ENCODE measurements at places on chromosomes 13 and 19. TPM values are rescaled to one million over a fixed set of nuclear protein-coding genes. Genes with fewer than 3 reads are reported as not detected.

DNA sequence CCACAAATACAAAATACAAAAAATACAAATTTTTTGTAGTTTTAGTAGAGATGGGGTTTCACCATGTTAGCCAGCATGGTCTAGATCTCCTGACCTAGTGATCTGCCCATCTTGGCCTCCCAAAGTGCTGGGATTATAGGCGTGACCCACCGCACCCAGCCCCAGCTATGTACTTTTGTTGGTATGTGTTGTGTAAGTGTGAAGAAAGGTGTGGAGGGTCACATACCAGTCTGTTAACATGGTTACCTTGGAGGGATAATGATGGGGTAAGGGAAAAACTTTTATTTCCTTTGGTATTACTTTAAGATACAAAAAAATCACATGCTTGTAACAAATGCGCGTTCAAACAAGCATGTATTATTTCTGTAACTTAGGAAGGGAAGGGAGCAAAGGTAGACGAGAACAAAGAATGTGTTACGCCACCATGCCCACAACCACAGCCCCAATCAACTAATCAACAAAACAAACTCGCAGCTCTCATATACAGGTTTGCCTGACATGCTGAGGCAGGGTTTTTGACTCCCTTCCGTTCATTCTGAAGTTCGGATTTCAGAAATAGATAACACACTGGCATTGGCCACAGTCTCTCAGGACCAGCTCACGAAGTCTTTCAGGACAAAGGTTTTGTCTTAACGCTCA lies 13.5 kb upstream of the VWA8 start:
- DNase-seq, result no peak
- no peaks in the 10 kb centered on the region for H3K4me1 ChIP-seq
- H3K27ac ChIP-seq, result no peak overlapping the region
- no peaks in the 10 kb centered on the region for H3K36me3 ChIP-seq

GRCh38 chr13:97570442-97570841 lies 136.5 kb downstream of the RAP2A start:
- no peak overlapping the region for H3K27ac ChIP-seq
- no peak for DNase-seq
- no peaks in the 10 kb centered on the region for H3K27me3 ChIP-seq
- H3K4me1 ChIP-seq, result peaks cover 17% of the 10 kb centered on the region
- no peak overlapping the region for H3K4me3 ChIP-seq

DNA sequence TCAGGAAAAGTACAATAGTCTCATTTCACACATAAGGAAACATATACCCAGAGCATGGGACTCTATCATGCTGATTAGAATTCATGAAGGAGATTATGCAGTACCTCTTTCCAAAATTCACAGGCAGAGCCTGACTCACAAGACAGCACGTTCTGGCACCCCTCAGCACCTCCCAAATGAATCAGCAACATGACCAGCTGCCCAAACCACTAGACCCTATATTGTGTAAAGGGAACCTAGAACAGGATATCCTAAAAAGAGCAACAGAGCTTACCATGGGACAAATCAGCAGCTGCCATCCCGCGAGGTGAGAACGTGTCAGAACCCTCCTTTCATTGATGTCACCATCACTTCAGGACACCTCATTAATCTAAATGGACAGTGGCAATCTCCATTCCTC lies 2.5 kb downstream of the ZNF426 start:
- H3K36me3 ChIP-seq, result peaks cover 53% of the 10 kb centered on the region
- no peak overlapping the region for H3K27ac ChIP-seq
- no peak overlapping the region for H3K4me3 ChIP-seq
- H3K27me3 ChIP-seq, result no peaks in the 10 kb centered on the region

GRCh38 chr13:40515702-40516101 lies 150.7 kb downstream of the FOXO1 start:
- no peak overlapping the region for H3K27ac ChIP-seq
- H3K4me1 ChIP-seq, result peaks cover 4% of the 10 kb centered on the region
- H3K4me3 ChIP-seq, result no peak overlapping the region
- no peaks in the 10 kb centered on the region for H3K36me3 ChIP-seq
- no peaks in the 10 kb centered on the region for H3K27me3 ChIP-seq

- no peak overlapping the region for H3K4me3 ChIP-seq
- H3K27me3 ChIP-seq, result peaks cover 6% of the 10 kb centered on the region
- DNase-seq, result no peak
- no peaks in the 10 kb centered on the region for H3K4me1 ChIP-seq
- no peak overlapping the region for H3K27ac ChIP-seq
These were observed 68.2 kb downstream of the RASL11A start for GRCh38 chr13:27338816-27339215.

- no peak overlapping the region for H3K27ac ChIP-seq
- no peak overlapping the region for H3K4me3 ChIP-seq
- no peaks in the 10 kb centered on the region for H3K36me3 ChIP-seq
- no peak for DNase-seq
- H3K4me1 ChIP-seq, result peaks cover 14% of the 10 kb centered on the region
These were observed 798 bp upstream of the COX6B2 start for GRCh38 chr19:55355213-55355821.

DNA sequence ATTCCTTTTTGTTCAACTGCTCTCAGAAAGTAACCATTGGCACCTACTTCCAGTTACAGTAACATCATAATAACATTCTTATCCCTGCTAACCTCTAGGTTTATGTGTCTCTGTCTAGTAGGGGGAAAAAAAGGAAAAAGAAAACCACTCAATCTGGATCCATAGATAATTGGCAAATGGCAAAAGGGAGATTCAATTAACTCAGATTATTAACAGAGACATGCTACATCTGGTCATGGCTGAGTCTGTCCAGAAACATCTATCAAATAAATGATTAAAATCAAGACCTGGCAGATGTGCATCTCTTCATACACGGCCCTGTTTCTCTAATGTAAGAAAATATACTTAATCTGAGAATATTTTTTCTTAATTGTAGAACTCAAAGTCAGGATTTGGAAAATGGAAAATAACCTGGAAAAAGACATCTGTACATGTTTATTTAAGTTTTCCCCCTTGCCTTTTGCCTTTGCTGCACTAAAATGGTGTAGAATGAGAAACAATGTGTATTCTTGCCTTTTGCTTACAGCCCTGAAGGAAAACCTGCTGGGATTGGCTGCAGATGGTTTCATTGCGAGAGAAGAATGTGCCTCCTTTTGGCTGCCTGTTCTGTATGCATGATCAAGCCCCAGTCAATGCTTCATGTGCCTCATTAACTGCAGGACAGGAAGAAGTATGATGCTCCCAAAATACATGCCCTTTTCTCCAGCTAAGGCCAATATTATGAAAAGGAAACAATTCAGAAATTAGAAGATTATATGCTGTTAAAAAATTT lies 921.6 kb upstream of the PCDH20 start:
- H3K4me3 ChIP-seq, result no peak overlapping the region
- no peak for DNase-seq
- no peak overlapping the region for H3K27ac ChIP-seq
- H3K36me3 ChIP-seq, result no peaks in the 10 kb centered on the region
- H3K4me1 ChIP-seq, result no peaks in the 10 kb centered on the region

- H3K27me3 ChIP-seq, result no peaks in the 10 kb centered on the region
- H3K36me3 ChIP-seq, result no peaks in the 10 kb centered on the region
- H3K4me3 ChIP-seq, result no peak overlapping the region
- no peak overlapping the region for H3K27ac ChIP-seq
- no peaks in the 10 kb centered on the region for H3K4me1 ChIP-seq
- DNase-seq, result peak; percentile 25
These were observed 136.8 kb downstream of the MIPEP start for GRCh38 chr13:23752111-23753001.

- H3K4me3 ChIP-seq, result no peak overlapping the region
- H3K36me3 ChIP-seq, result no peaks in the 10 kb centered on the region
- H3K27ac ChIP-seq, result no peak overlapping the region
- no peaks in the 10 kb centered on the region for H3K4me1 ChIP-seq
These were observed 62.6 kb downstream of the SLC10A2 start for GRCh38 chr13:103003631-103004030.

Gene CASP14
- not detected for total RNA-seq

Gene PEG3
- total RNA-seq, result 180 TPM

Gene MEIOSIN
- total RNA-seq, result not detected

Gene CLEC17A
- total RNA-seq, result not detected

Gene KCNN4
- 0.40 TPM for total RNA-seq

Gene METTL21C
- 35.8 TPM for total RNA-seq

Gene KLK3
- not detected for total RNA-seq

Gene ERF
- 17.3 TPM for total RNA-seq

Gene DAND5
- 0.04 TPM for total RNA-seq
